Left ventricle myocardium inferior (tissue), 1 donor: ENCODE measurements at places on chromosomes 3 and 15. TPM values are rescaled to one million over a fixed set of nuclear protein-coding genes. Genes with fewer than 3 reads are reported as not detected.

Gene VWA5B2
- total RNA-seq = not detected

Gene SPESP1
- total RNA-seq = 7.6 TPM

Gene SCAANT1
- not detected for total RNA-seq

Gene LZTFL1
- 7.4 TPM for total RNA-seq

Gene ARNT2
- 3.6 TPM for total RNA-seq

Gene ANKUB1
- total RNA-seq = not detected

Gene GOLGA8F
- total RNA-seq = not detected

Gene FBXW12
- total RNA-seq = not detected

Gene CMTM7
- 2.9 TPM for total RNA-seq
